Stimulated activated CD4-positive, alpha-beta T cell treated with anti-CD3 and anti-CD28 coated beads, Interleukin-2, amount 100 ng/mL, for 24 hours (primary cell): ENCODE measurements at places on chromosomes 16 and 17.

DNA sequence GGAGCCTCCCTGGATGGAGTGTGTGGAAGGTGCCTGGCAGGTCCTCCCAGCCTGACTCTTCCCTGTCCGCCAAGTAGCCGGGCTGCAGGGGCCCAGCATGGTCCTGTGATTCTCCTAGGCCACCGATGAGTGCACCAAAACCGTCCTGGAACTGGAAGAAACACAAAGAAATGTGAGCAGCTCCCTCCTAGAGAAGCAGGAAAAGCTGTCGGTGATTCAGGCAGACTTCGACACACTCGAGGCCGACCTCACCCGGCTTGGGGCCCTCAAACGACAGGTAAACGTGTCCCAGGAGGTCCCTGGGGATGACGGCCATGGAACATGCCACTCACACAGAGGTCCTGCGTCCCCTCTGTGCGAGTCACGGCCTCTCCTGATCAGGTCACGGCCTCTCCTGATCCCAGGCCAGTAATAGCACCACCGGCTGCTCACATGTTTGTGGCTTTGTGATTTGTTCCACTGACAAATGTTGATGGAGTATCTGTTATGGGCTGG is 4.2 kb upstream of the GAA start:
- no peak for DNase-seq

DNA sequence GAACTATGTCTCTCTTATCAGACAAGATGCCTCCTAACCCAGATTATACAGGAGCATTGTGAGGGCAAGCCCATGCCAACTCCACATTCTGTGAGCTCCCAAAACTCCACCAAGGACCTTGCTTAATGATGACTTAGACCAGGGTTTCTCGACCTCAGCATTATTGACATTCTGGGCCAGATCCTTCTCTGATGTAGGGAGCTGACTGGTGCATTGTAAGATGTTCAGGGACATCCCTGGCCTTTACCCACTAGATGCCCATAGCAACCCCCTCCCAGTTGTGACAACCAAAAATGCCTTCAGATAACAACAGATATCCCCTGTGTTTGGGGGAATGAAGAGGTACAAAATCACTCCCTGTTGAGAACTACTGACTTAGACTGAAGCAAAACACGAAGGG is 43.6 kb downstream of the HOXB1 start:
- no peak for DNase-seq

DNA sequence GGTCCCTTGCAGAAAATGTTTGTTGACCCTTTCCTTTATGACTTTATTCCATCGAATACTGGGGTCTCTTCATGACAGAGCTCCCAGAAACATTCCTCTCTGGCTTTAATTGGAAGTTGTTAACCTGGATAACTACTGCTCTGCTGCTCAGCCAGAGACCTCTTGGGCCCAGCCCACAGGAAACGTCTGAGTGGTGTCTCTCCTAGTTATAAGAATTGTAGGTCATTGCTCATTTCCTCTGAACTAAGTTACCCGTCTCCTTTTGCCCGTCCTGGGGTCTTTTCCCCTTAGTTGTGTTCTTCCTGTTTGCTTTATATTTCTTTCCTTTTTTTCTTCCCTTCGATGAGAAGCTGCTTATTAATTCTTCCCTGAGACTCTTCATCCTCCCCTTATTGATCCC is 9.0 kb downstream of the MAP2K6 start:
- no peak for DNase-seq

DNA sequence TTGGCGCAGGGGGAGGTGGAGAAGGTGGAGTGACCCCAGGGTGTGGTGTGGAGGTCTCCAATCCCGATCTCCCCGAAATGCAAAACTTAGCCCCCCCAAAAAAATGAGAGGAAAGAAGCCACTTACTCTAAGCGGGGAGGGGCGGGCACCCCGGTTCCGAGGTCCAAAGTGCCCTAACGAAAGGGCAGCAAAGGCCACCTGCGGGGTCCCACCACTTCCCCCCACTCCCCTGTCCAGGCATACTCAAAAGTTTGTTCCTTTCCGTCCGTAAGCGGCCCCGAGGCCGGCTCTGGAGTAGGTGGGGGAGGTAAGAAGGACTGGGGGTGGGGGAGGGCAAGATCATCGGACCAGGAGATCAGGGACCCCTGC is 1.1 kb downstream of the TOX3 start:
- DNase-seq: no peak

DNA sequence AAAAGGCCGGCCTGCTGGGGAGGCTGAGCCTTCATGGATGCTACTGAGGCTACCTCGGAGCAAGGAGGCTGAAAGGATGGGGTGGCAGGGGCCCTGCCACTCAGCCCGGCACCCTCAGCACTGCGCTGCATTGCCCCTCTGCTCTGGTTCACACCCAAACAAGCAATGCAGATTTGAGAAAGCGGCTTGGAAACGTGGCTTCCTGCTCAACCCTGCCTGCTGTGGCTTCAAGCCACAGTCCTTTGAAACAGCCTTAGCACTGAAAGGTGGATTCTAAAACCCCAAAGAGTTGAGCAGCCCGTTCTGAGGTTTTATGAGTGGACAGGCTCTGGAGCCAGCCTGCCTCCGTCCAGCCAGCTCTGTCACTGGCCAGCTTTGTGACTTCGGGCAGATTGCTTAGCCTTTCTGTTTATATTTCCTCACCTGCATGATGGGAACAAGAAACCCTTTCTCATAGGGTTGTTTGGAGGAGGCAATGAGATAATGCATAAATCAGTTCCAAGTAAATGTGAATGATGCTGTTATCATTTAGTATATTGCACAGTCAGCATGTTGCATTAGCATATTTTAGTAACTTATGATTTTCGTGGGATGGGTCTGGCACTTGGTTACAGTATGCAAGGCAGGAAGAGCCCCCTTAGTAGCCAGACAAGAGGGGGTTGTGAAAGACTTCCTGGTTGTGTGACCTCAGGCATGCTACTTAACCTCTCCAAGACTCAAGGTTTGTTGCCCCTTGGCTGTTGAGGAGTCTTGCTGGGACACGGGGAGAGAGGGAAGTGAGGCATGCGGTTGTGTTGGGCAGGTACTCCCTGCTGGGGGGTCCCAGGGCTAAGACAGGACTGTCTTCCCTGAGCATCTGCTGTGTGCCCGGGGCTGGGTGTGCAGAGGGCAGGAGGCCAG is 23.6 kb downstream of the CRISPLD2 start:
- DNase-seq: no peak

DNA sequence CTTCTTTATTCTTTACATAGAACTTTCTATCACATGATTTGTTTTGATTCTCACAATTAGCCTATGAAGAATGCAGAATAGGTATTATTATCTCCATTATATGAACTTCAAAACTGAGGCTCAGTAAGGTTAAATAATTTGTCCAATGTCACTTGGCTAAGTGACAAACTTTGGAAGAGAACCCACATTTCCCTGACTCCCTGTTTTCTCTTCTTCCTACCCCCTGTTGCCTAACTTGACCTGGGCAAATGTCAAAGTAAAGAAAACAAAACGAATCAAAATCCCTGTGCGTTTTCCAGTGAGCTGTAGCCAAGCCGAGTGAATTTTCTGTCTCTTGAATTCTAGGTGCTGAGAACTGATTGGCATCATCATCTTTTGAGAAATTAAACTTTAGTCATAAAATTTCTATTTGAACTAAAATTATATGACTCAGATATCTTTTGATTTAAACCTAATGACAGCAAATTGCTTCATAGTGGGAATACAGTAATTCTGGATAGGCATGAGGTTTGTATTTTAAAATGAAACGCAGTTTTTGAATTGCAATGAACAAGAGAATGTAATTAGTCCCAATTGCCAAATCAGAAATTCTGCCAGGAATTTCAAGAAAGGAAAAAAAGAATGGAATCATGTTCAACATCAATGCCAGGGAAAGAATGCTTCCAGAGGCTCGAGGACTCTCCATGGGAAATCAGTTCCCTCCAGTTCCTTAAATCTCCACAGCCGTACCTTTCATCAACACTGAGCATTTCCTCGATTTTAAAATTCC is 4.6 kb upstream of the NACA2 start:
- no peak for DNase-seq

GRCh38 chr16:20676837-20677236 is 20.6 kb downstream of the ACSM1 start:
- DNase-seq: no peak

DNA sequence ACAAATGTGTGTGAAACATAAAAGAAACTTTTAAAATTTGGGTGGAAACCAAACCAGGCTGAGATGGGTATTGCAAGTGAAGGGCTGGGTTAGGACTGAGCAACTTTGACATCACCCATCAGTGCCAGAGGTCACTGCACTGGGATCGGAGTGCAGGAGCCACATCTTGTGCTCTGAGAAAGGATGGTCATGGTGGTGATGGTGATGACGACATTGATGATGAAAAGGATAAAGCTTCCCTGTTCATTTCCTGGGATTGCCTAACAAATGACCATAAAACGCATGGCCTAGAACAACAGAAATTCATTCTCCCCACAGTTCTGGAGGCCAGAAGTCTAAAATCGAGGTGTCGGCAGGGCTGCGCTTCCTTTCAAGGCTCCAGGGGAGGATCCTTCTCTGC is 324.0 kb downstream of the MAF start:
- no peak for DNase-seq

- no peak for DNase-seq
Measured at GRCh38 chr16:87687126-87687910, 78.5 kb downstream of the KLHDC4 start.

DNA sequence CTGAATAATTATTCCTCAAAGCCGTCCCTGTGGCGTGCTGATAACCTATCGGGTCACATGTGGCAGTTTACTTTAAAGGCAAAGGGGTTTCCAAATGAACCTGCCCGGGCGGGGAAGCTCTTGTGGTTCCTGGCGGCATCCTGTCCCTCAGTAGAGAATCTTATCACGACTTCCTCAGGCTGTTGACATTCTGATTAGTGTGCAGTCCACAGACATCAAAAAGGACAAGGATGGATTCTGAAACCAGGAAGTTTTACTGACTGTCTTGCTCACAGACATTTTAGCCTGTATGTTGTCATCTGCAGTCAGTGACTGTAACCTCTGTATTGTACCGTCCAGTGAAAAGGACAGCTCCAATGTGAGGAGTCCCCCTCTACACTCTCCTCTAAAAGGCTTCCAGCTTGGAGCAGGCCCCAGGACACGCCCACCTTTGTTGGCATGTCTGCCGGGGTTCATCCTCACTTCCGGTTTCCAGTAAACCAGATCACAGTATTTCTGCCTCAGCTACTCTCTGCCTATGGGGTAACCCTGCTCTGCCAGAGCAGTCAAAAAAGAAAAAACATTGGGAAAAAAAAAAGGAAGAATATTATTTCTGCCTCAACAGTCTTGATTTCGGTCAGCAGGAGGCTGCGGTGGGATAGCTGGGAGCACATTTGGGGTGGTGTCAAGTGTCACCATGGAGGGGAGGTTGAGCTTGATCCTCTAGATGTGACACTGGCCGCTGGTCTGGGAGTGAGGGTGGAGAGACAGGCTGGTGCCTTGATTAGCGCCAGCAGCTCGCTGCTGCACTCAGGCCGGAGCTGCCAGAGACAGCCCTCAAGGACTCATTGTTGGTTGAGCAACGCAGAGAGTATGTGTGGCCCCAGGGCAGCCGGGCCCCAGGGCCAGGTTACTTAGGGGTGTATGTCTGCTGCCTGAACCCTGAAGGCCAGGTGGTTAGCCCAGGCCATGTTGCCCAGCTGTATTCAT is 89.0 kb upstream of the DNAH17 start:
- peak; percentile 47 for DNase-seq

- no peak for DNase-seq
Measured at GRCh38 chr17:78839235-78839761, 1.3 kb downstream of the USP36 start.

DNA sequence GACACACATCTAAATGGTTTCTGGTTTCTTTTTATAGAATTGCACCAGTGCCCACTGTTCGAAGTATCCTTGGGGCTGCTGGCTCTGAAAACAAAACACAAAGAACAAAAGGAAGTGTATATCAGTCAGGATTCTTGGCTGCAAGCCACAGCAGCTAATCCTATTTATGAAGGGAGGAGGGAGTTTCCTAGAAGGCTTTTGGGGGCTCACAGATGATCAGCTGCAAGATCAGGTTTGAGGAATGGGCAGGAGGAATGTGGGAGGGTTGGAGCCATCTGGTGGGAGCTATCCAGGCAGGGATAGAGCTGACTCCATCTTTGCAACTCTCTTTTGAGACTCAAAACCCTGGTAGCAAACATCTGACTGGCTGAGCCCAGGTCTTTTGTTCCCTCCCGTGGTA is 118.3 kb upstream of the EEF2KMT start:
- DNase-seq: no peak

DNA sequence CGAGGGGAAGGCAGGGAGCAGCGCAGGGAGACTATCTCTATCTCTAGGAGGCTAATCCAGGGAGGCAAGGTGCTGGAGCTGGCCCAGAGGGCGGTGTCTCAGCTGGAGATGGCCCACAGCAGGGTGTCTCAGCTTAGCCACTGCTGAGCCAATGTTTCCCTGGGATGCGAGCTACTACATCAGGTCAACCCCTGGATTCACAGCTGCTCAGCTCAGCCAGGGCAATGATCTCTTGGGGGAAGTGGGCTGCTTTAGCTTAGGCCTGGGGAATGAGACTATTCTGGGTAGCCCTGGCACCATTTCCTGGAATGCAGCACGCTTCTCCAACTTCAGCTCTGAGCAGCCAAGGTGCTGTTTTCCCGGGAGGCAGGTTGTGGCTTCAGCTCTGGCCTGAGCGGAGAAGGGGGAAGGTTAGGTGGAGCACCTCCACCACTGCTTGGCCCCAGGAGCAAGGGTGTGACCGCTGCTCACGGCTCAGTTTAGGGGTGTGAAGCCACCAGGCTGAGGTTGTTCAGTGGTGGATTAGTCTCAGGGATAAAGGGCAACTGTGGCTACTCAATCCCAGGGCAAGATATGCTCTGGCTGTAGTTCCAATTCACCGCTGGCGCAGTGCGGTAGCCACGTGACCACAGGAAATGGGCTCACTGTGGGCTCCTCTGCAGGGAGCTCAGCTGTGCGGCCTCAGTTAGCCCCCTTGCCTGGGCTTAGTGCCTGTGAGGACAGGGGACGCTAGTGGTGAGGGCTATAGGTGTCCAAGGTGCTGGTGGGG is 5.2 kb upstream of the PRSS21 start:
- DNase-seq: no peak
